ENCODE measurements at places on chromosomes 12 and 14. TPM values are rescaled to one million over a fixed set of nuclear protein-coding genes. Genes with fewer than 3 reads are reported as not detected.

SERPINA12 gene
- total RNA-seq: not detected

DNA sequence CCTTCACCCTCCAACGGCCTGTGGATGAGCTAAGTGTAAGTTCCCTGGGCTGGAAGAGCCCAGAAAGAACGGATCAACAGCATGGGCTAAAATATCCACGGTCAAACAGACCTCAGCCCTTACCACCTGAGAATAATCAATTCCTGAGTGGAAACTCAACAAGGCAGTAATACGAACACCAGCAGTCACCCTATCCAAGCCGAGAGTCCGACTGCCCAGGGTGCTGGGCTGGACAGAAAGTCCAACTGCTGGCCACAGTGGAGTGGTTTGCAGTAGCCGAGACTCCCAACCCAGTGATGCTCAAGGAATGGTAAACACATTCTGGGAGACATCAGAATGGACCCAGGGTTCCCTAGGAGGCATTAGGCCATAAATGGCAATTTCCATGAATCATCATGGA is 36.8 kb downstream of the ANO2 start:
- DNase-seq: no peak

DNA sequence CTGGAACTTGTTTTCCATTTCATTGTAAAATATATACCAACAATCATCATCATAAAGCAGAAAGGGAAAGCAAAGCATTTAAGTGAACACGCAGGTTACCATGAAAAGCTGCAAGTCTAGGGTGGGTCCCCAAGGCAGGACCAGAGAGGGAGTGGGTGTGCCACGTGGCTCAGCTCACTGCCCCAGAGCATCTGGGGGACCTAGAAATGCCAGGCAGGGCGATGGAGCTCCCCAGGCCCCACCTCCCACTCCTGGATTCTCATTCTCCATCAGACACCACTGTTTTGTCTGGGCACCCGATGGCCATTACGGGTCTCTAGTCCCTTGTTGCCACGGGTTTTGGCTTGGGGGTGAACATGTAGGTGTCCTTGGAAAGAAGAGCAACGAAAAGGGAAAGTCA is 34.7 kb downstream of the BCL11B start:
- no peak for DNase-seq

DNA sequence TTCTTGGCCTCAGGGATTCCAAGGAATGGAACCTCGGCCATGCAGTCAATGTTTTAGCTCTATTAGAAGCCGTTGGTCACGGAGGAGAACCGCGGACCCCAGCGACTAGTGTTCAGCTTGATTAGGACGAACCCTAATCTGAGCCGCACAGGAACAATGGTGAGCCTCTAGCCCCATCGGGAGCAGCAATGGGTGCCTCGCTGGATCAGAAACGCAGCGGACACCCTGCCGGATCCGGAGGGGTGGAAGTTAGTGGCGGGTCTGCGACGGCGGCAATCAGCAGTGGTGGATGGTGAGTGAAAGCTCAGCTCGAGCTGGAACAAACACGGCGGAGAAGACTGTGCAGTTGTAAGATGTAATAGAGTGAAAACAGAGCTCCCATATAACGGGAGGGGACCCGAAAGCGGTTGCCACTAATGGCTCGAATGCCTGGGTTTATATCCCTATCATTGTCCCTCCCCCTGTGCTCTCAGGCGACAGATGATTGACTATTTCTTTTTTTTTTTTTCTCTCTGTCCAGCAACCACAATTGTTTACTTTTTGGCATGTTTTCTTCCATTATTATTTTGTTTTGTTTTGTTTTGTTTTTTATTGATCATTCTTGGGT is 127.7 kb downstream of the ZNF664 start:
- DNase-seq: no peak

GRCh38 chr14:100902295-100903133 is 1.0 kb downstream of the RTL1 start:
- no peak for DNase-seq
